ENCODE measurements at places on chromosomes 12 and 14.

DNA sequence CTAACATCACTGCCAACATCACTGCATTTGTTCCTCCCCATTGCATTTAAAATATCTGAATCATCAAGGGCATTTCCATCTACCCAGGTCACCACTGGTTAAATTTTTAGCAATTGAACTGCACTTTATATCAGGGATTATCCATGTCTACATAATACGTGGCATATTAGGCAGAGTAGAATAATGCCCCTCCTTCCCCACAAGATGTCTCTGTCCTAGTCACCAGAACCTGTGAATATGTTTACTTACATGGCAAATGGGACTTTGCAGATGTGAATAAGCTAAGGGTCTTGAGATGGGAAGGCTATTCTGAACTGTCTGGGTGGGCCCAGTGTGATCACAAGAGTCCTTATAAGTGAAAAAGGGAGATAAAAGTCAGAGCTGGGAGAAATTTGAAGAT lies 181.7 kb upstream of the ARID2 start:
- DNase-seq: no peak

DNA sequence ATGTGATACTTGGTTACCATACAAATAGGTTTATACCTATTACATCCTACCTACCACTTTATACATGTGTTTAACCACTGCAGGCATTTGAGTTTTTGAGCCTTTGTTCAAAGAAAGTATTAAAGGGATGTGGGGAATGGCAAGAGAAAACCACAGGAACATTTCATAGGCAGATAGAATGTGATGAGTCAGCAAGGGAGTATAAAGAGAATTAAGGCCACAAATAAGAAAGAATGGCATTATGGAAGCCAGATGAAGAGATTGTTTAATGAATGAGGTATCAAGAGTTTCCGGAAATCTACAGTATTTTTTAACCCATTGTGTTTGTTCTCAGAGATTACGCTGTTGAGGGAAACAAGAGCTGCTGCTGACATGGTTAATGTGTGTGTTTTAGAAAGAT lies 66.9 kb downstream of the METTL25 start:
- no peak for DNase-seq

- no peak for DNase-seq
Measured at GRCh38 chr12:67541625-67541991, 106.9 kb upstream of the DYRK2 start.

DNA sequence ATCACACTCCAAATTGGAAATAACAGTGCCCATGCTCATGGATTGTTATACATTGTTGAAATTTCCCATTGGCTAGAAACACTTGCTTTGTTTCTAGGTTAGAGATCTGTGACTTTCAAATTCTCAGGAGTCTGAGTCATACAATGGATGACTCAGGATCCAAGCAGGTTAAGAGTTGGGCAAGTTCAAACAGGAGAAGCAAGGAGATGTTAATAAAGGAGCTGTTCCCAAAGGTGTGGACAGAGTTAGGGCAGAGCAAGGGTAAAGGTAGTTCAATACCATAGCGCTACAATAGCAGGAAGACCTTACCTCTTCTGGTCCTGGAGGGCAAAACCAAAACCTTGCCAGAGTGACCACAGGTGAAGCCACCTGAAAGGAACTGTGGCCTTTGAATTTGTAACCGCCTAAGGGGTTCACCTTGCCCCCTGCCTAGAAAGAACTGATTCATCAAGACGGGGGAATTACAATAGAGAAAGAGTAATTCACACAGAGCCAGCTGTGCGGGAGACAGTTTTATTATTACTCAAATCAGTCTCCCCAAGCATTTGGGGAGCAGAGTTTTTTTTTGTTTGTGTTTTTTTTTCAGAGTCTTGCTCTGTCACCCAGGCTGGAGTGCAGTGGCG lies 4.2 kb upstream of the AMN1 start:
- no peak for DNase-seq

- no peak for DNase-seq
Measured at GRCh38 chr12:93879476-93880421, 202.6 kb downstream of the CRADD start.

GRCh38 chr12:97639702-97640101 lies 177.1 kb downstream of the RMST start:
- DNase-seq: no peak

- DNase-seq: no peak
Measured at GRCh38 chr12:130859161-130859560, 12.7 kb upstream of the RAN start.

DNA sequence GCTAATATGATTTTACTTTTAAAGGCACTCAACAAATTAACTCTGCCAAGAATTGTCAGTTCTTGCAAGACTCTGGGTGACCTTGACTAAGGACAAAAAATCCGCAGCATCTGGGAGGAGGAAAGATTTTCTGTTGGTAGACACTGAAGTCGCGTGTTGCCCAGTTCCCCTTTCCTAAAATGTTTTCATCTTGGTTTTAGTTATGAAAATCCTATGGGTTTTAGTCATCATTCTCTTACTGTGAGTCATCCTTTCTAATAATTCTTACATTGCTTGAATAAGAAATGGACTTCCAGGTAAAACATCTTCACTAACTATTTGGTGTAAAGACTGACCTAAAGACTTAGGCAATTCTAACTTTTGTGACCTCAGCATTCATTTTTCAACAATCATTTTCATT lies 9.1 kb downstream of the GSG1 start:
- no peak for DNase-seq

- DNase-seq: peak; percentile 63
Measured at GRCh38 chr12:64890873-64891468, 66.5 kb downstream of the TBC1D30 start.

- DNase-seq: no peak
Measured at GRCh38 chr12:123231931-123232330, 1.0 kb downstream of the MPHOSPH9 start.

DNA sequence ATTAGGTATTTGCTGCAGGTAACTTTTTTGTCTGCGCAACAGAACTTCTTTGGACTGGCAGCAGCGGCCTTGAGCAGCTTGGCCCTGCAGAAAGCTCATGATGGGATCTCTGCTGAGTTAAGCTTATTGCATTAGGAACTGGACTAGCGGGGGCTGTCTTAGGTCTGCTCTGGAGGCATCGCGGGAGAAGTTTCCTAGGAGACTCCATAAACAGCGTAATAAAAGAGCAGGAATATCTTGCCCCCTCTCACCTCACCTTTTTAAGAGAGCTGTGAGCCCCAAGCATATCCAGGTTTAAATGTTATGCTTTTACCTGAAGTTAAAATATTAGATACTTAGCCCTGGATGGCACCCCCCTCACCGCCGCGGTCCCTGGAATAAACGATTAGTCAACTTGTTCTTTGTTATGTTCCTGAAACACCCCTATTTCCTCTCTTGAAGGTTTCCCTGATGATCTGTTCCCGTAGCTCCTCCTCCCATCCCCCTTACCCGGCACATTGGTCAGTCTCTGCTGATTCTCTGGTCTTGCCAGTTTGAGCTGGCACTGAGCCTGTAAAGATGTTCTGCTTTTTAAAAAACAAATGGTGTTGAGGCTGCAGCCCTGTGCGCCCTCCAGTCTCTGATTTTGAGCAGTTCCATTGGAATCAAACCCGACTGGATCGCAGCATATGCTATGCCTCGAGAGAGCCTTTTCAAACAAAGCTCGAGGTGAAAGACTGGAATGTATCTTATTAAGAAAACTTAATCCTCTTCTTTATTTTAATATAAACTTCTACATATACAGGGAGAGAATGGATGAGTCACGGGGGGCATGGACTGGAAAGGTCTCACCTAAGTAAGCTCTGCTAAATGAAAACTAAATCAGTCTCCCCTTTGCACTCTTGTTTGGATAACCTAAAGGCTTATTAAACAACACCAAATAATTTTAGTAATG lies 1.9 kb downstream of the MLXIP start:
- no peak for DNase-seq

GRCh38 chr12:90995010-90995409 lies 9.8 kb downstream of the EPYC start:
- DNase-seq: no peak

DNA sequence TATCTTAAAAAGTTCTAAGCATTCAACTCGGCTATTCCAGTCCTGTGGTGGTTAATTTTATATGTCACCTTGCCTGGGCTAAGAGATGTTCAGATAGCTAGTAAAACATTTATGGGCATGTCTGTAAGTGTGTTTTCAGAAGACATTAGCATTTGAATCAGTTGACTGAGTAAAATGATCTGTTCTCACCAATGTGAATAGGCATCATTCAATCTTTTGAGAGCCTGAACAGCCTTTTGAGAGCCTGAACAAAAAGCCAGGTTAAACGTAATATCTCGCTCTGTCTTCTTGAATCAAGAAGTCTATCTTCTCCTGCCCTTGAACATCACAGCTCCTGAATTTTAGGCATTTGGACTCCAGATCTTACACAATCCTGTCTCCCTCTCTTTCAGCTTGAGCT lies 1266.1 kb downstream of the LRFN5 start:
- no peak for DNase-seq

GRCh38 chr12:86730233-86730632 lies 474.0 kb upstream of the MGAT4C start:
- DNase-seq: no peak

- no peak for DNase-seq
Measured at GRCh38 chr14:37051153-37051552, 121.3 kb downstream of the SLC25A21 start.

- no peak for DNase-seq
Measured at GRCh38 chr12:2151391-2151790, 98.6 kb downstream of the CACNA1C start.

DNA sequence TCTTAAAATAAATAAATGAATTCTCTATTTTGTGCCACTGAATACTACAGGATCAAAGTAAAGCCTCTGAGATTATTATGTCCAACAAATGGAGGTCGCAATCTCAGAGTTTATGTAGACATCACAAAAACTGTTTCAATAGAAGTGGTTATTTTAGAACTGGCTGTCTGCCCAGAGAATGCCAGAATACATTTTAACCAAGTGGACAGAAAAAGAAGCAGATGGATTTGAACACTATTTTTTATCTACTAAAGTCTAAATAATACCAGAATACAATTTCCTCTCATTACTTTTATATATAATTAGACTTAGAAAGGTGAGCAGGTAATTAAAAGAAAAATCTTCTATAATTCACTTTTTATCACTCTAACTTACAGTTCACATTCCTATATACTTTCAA lies 118.3 kb downstream of the MED13L start:
- no peak for DNase-seq
